ENCODE measurements at places on chromosomes 12 and 14.
A peak's percentile ranks its signal among the peaks of the same experiment; 100 is the strongest.

- no peak for DNase-seq
Measured at GRCh38 chr12:114933428-114934160, 249.6 kb upstream of the TBX3 start.

DNA sequence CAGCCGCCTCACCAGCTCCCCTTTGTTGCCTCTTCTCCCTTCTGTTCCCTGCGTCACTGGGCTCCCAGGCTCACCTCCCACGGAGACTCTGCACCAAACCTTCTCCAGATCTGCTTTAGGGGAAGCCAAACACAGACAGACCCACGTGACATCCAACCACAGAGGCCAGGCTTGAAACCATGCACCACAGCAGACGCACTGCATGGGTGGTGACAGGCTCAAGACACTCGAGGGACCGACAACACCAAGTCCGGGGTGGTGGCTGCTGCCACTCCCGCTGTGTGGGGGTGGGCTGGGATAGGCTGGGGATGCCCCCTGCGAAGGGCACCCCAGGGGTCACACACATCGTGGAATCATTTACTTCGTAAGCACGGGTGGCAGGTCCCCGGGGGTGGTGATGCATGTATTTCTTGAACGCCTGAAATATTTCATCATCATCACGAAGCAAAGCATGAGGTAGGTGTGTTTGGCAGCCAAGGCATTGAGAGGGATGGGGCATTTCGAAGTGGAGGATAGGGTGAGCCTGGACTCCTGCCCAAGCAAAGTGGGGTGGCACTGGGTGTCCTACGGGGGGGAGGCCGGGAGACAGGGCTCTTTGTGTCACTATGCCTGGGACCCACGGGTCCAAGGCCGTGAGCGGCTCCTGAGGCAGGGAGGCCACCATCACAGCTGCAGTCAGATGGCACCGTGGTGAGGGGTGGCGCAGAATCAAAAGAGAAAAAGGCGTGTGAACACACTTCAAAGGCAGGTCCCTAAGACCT is 66.8 kb upstream of the RFLNA start:
- no peak for DNase-seq

DNA sequence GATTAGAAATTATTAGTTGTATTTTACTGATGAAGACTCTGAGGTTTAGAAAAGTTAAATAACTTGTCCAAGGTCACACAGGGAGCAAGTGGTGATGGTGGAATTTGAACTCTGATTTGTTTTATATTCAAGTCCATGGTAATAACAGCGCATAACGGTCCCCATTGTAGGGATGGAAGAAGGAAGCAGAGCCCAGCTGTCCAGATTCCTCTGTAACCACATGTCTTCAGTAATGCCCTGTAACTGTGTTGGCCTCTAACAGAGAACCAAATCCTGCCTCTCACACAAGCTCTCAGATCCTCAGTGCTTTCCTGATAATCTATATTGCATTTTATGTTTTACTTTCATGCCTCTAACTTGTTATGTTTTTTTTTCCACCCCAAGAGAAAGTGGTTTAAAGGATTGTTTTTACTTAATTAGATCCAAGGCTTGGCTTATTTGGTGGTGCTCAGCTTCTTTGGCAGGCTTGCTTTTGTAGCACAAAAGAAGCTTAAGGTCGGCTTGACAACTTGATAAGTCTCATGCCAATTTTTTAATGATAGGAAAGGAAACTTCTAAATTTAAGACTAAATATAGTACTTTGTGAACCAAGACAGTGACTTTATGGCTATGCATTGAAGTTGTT is 105.1 kb upstream of the SEL1L start:
- no peak for DNase-seq

GRCh38 chr12:109696485-109697269 is 16.9 kb upstream of the FAM222A start:
- DNase-seq = no peak

GRCh38 chr14:55336691-55337090 is 65.5 kb downstream of the FBXO34 start:
- DNase-seq = no peak

DNA sequence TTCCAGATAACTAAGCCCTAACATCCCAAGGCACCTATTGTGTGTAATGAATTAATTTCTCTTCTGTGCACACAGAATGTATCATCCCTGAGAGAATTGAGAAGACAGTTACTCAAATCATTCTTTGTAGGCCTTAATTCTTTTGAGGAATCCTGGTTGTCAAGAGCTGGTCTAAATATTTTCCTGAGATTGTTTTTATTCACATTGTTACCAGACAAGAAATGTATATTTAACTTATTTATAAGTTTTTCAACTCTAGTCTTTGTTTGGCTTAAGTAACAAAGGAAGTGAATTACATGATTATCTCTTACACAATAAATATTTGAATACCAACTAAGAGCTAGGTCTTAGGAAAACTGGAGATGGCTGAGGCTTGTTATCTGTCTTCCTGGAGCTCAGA is 169.4 kb downstream of the DACT1 start:
- DNase-seq = no peak

DNA sequence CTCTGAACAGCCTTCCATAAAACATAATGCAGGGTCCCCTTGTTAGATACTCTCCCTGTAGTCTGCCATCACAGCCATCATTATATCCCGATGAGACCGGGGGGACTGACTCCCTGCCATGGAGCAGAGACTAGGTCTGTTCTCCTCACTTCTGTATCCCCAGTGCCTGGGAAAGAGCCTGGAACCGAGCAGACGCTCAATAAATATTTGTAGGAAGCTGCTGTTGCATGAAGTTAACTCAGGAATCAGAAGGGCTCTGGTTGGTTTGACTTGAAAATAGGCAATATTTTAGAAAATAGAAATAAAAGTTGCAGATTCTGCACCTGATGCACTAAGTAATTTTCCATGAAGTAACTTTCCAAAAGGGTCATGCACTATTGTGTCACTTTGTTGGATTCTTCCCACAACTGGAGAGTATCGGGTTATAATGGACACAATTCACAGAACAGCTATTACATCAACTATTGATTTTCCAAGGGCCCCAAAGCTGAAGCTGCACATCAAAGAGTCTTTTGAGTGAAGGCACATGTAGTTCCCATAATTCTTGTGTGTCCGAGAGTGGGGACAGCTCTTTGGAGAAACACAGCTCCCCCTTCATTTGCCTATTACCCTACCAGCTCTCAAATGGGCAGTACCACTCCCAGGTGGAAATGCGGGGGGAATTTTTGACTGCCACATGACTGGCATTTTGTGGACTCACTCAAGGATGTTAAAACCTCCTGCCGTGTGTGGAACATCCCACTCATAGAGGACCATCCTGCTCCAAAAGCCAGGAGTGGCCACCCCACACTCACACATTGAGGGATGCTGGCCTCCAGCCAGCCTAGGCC is 18.8 kb downstream of the CLMN start:
- peak; percentile 97 for DNase-seq

DNA sequence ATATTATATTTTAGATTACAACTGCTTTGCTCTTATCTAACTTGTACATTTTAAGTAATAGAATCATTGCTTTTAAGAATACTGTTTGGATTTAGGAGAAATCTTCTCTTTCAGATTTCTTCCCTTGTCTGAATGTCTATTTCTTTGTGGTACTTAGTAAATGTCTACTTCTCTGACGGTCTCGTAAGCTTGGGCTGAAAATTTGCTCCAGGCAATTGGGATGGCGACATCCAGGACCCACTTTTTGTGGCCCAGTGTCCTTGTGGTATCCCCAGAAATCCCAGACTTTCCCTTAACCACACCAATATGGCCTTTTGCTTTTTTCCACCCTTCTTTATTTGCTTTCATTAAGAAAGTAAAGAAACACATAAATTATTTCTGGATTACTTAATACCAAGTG is 24.0 kb upstream of the CCER1 start:
- DNase-seq = no peak

DNA sequence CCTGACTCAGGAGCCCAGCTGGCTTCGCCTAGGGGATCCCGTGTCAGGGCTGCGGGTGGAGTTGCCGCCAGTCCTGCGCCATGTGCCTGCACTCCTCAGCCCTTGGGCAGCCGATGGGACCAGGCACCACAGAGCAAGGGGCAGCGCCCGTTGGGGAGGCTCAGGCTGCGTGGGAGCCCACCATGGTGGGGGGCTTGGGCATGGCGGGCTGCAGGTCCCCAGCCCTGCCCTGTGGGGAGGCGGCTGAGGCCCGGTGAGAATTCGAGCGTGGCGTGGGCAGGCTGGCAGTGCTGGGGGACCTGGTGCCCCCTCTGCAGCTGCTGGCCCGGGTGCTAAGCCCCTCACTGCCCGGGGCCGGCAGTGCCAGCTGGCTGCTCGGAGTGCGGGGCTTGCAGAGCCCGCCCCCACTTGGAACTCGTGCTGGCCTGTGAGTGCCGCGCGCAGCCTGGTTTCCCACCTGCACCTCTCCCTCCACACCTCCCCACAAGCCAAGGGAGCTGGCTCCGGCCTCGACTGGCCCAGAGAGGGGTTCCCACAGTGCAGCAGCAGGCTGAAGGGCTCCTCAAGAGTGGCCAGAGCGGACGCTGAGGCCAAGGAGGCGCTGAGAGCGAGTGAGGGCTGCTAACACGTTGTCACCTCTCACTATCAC is 135.1 kb upstream of the SEL1L start:
- DNase-seq = no peak

- DNase-seq = no peak
Measured at GRCh38 chr12:16063726-16064125, 152.6 kb downstream of the DERA start.

GRCh38 chr12:69987579-69988091 is 162.6 kb downstream of the MYRFL start:
- no peak for DNase-seq

DNA sequence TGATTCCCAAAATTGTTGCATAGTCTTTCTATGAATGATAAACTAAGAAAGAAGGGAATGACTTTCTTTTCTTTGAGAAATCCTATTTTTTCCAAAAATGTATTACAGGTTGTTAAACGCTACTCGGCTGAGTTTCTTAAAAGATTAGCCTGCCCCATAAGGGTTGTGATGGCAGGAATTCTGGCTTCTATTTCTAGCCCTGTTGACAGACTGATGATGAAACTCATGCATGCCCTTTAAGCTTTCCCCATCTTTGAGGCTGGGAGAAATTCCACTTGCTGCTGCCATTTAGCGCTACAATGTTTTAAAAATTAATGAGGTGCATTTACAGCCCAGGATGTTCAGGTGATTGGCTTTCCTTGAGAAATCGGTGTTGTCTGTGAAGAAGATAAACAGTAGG is 33.2 kb upstream of the RASSF3 start:
- no peak for DNase-seq

DNA sequence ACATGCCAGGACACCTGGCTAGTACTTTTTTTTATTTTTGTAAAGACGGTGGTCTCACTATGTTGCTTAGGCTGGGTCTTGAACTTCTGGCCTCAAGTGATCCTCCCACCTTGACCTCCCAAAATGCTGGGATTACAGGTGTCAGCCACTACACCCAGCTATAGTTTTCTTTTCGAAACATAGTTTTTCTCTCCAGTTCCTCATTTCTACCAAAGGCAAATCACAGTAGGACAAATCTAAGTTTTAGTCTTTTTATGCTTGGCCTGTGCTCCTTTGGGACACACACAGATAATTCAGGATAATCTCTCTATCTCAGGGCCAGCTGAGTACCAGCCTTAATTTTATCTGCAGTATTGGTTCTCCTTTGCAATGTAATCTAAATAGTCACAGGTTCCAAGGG is 100.7 kb downstream of the KCNMB4 start:
- DNase-seq = no peak

DNA sequence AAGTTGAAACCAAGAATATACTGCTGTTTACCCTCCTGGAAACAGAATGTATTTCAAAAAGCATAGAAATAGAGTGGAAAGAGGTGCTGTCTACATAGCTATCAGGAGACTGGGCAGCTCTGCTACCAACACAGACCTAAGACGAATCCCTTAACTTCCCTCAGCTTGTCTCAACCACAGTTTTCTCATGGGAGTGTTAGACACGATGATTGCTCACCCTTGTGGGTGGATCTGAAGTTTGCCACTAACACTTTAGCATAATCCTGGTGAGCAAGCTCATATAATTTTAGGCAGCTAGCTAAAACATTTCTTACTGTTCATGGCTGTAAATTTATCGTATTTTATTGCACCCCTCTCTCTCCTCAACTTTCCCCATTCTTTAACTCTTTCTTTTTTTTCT is 38.5 kb downstream of the C12orf75 start:
- DNase-seq = no peak

DNA sequence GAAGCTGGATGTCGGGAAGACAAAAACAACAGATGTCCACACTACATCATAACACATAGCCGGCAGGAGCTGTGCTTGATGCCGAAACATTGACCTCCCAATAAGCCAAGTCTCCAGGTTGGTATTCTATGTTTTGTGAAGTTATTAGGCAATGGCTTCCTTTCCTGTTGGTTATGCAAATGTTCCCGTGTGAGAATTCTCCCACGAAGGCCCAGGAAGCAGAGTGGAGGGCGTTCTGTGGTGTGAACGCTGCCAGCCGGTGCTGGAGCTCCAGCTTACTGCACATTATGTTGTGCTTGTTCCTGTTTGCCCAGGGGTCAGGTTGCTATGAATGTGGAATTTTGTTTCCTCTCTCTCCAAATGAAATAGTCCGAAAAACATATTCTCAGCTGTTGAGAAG is 156.4 kb upstream of the HMGA2 start:
- DNase-seq = no peak

DNA sequence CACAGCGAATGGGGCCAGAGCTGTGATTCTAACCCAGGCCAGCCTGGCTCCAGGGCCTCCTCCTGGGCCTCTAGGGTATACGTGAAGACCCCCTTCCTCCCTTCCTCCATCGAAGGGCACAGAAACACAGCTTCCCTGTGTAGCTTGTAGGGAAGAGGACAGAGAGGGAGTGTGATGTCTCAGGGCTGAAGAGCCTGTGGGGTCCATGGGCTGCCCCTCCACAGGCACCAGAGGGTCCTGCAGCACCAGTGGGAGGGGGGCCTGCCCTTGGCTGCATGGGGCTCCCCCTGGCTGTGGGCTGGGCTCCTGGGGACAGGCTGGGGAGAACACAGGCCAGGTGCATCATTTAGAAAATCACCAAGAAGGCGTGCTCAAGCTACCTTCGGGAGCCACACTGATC is 178.5 kb downstream of the CALM1 start:
- DNase-seq = no peak

- no peak for DNase-seq
Measured at GRCh38 chr14:43361751-43362150, 1145.3 kb downstream of the FSCB start.

Measured in globus pallidus (tissue), 1 donor.